ENCODE measurements at places on chromosomes 2 and 18.

- no peak for DNase-seq
Observed at GRCh38 chr2:236051806-236052205, 116.4 kb downstream of the GBX2 start.

DNA sequence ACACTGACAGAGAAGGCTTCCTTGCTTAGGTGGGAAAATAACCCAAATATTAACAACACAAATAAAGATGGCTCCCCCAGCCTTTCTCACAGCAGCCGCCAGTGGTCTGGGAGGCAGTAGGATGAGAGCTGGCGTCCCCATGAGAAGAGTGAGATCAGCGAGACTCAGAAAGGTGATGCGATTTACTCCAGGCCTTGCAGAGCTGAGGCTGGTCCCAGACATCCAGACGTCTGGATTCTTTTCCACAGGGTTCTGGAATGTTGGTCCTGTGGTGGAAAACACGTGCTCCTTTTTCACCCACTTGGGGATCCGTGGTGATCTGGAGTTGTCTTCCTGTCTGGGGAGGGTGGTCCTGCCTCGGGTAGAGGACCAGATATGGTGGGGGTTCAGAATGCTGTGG, 190.6 kb downstream of the CTIF start:
- DNase-seq, result no peak

- DNase-seq, result no peak
Observed at GRCh38 chr18:39453882-39454281, 1888.3 kb upstream of the CELF4 start.

- DNase-seq, result no peak
Observed at GRCh38 chr2:100214265-100214971, 72.0 kb upstream of the AFF3 start.

DNA sequence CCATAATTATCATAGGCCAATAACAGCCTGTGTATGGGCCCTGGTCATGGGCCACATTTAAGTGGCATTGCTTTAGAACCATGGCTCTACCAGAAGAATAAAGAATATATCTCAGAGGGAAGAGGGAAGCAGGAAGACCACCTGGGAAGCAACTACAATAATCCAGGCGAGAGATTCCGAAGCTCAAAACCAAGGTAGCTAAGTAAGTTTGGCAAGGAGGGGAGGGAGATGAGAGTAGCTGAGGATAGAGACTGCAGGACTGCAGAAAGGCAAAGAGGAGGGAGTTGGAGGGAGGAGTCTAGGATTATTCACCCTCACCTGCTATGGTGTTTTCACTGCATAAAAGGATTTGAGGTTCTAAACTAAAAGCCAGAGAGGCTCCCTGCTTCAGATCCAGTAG, 293.5 kb downstream of the SETBP1 start:
- no peak for DNase-seq

- no peak for DNase-seq
Observed at GRCh38 chr2:171811245-171811628, 82.8 kb downstream of the SLC25A12 start.

DNA sequence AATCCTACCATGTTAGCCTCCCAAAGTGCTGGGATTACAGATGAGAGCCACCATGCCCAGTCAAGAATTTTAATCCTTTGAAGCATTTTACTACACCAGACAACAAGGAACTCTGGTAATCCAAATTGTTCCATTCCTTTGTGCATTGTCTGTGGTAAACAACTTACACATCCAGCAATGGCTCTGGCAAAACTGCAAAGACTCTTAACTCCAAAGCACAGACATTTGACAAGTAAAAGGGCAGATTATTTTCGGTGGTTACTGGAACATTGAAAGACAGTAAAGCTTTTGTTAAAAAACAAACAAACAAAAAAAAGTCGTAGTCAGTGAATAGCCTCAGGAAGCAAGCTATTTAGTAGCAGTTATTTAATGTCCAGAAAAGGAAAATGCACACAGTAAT, 33.2 kb upstream of the RMND5A start:
- DNase-seq, result no peak

- DNase-seq, result no peak
Observed at GRCh38 chr2:105849431-105850179, 104.9 kb downstream of the NCK2 start.

- DNase-seq, result no peak
Observed at GRCh38 chr2:186980787-186981550, 132.0 kb upstream of the ZSWIM2 start.

- DNase-seq, result no peak
Observed at GRCh38 chr18:45727068-45727467, 3.1 kb downstream of the SLC14A1 start.

DNA sequence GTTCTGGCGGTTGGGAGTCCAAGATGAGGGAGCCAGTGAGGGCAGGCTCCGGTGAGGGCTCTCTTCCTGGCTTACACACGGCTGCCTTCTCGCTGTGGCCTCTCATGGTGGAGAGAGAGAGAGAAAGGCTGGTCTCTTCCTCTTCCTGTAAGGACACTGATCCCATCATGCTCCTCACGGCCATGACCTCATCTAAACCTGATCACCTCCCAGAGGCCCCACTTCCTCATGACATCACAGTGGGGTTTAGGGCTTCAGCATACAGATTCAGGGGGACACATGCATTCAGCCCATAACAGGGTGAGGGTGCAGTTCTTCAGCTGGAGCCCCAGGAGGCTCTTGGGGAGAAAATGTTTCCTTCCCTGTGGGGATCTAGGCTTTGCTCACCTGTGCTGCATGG, 29.2 kb downstream of the AGAP1 start:
- no peak for DNase-seq

- DNase-seq, result no peak
Observed at GRCh38 chr18:46028536-46028891, 43.5 kb downstream of the PSTPIP2 start.

DNA sequence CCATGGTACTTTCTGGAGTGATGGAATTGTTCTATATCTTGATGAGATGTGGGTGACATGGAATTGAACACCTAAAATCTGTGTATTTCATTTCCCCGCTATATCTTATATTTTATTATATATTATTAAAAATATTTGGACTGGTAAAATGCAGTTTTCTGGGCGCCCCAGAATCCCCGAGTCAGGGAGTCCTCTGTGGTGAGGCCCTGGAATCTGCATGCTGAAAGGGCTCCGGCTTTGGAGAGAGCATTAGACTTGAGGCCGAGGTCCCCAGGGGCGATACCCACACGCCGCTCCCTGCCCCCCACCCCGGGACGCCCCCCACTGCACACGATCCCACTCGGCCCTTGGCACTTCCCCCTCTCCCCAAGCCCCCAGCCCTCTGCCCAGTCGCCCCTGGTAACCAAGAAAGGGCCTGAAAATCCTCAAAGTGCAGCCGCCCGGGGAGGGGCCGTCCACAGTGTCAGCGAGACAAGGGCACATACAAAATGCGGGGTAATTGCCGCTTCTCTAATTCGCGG, 126.0 kb downstream of the ZFP36L2 start:
- no peak for DNase-seq

- peak; percentile 36 for DNase-seq
Observed at GRCh38 chr2:3151153-3151918, 226.3 kb downstream of the EIPR1 start.

DNA sequence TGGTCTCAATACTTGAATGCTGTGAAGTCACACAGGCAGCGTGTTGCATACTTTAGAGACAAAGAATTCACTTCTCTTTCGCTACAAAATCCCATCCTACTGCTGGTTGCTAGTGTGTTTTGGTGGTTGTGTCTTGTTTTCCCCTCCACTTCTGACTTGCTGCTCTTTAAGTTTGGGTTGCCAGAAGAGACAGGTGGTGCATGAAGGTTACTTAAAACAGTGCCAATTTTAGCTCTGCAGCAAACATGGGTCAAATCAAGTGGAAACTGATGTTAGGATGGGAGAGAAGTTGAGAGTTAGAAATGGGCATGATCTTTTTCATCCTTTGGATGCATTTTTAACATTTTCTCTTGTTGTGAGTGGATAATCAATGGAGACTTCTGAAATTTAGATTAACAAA, 136.2 kb upstream of the KCNH7 start:
- no peak for DNase-seq

- no peak for DNase-seq
Observed at GRCh38 chr2:96837575-96837974, 6.2 kb downstream of the ANKRD23 start.

- no peak for DNase-seq
Observed at GRCh38 chr2:7237466-7237865, 320.3 kb downstream of the RNF144A start.

DNA sequence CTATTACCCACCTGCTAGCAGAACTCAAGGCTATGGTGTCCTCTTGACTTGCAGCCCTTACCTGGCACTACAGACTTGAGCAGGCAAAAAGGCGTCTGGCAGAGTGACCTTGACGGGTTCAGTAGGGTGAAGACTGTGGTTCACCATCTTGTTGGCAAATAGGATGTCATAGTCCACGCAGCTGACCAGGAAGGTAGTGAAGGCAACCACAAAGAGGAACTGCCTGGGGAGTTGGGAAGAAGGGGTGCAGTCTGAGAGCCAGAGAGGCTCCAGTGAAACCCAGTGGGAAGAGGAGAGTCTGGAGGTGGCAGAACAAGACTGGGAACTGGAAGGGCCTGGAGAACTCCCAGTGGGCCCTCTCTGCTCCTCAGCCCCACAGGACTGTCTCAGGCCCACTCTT, 4.1 kb downstream of the ATG9A start:
- peak; percentile 35 for DNase-seq

DNA sequence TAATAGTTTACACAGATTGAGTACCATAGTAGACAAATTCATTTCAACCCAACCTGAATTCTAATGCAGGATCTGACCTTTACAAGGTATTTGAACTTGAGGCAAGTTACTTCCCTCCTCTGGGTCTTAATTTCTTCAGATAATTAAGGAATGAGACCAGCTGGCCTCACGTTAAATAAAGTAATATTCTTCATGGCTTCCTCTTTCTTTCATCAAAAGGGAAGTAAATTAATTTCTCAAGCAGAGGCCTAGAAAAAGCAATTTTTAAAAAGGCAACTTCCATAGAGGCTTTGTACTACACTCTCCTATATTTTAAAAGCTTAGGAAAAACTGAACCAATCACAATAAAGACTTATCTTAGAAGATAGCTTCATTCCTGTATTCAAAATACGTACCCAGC, 109.2 kb downstream of the EXOC6B start:
- no peak for DNase-seq

DNA sequence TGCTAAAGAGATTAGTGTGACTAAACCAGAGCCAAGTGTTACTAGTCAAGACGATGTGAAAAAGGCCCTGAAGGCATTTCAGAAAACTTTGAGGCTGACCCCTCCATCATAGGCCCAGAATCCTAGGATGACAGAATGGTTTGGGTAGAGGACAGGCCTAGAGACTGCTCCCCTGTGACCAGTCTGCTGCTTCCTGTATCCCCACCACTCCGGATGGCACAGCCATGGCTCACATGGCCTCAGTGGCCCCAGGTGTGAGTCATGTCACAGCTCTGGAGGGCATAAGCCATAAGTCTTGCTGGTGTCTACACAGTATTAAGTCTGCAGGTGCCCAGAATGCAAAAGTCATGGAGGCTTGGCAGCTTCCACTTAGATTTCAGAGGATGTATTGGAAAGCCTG, 12.4 kb upstream of the STAT1 start:
- no peak for DNase-seq

GRCh38 chr2:33589444-33589843, 9.7 kb downstream of the FAM98A start:
- no peak for DNase-seq

- DNase-seq, result no peak
Observed at GRCh38 chr2:210577263-210578071, 21.1 kb downstream of the CPS1 start.

GRCh38 chr18:30748541-30748940, 294.0 kb downstream of the DSC3 start:
- DNase-seq, result no peak

- DNase-seq, result no peak
Observed at GRCh38 chr2:171316220-171316619, 117.6 kb downstream of the METTL8 start.

Measured in CD4-positive, alpha-beta T cell treated with Interleukin-15 for 1 hour (primary cell).